Umbilical cord (tissue), 2 donors: ENCODE measurements at places on chromosomes 4 and X. TPM values are rescaled to one million over a fixed set of nuclear protein-coding genes. Genes with fewer than 3 reads are reported as not detected.

TSPAN5 gene
- total RNA-seq, result 42.6 TPM

BEX2 gene
- 14.7 TPM for total RNA-seq

DRD5 gene
- total RNA-seq, result 0.96 TPM

LUZP4 gene
- total RNA-seq, result 5.1 TPM

ITM2A gene
- total RNA-seq, result 7.7 TPM

SRPX2 gene
- total RNA-seq, result 40.0 TPM

GABRE gene
- 94.1 TPM for total RNA-seq

USP26 gene
- 3.1 TPM for total RNA-seq

PIM2 gene
- 7.9 TPM for total RNA-seq

RNF212 gene
- 9.1 TPM for total RNA-seq

TMSB15B gene
- 3.9 TPM for total RNA-seq

GRCh38 chr4:35252866-35253265 lies 991.4 kb downstream of the ARAP2 start:
- no peak for DNase-seq

DNA sequence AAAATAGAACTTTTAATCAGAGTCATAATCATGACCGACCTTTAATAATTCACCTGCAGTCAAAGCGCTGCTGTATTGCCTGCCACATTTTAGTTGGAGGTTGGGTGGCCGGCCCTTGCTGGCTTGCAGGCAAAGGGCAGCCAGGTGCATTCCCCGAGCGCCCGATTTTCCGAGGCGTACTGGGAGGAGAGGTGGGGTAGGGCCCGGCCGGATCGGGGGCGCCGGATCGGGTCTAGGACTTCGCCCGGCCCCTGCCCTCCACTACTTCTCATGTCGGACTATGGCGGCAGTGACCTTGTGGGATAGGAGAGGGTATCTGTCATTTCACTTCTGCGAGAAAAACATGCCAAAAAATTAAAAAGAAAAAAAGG lies 2.5 kb upstream of the RS1 start:
- no peak for DNase-seq

- DNase-seq, result peak; percentile 34
These were observed 1.7 kb downstream of the PHF8 start for GRCh38 chrX:54042609-54043021.

DNA sequence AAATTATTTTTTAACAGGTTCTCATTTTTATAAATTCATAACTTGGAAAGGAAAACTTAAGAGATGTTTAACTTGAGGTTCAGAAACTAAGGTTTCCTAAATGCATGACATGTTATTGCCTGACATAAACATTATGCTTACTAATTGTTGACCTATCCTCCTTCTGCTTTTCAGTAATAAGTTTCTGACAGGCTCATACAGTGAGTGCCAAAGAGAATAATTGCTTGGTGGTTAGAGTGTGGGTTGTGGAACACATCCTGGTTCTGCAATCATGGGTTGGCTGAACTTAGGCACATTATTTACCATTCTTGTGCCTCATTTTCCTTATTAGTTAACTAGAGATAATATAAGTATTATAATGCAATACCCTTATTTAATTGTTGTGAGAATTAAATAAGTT lies 56.5 kb downstream of the BMPR1B start:
- DNase-seq, result no peak

- DNase-seq, result no peak
These were observed 350.8 kb upstream of the GRIA3 start for GRCh38 chrX:122833230-122833629.

GRCh38 chr4:68712207-68712606 lies 41.8 kb upstream of the UGT2B15 start:
- no peak for DNase-seq

DNA sequence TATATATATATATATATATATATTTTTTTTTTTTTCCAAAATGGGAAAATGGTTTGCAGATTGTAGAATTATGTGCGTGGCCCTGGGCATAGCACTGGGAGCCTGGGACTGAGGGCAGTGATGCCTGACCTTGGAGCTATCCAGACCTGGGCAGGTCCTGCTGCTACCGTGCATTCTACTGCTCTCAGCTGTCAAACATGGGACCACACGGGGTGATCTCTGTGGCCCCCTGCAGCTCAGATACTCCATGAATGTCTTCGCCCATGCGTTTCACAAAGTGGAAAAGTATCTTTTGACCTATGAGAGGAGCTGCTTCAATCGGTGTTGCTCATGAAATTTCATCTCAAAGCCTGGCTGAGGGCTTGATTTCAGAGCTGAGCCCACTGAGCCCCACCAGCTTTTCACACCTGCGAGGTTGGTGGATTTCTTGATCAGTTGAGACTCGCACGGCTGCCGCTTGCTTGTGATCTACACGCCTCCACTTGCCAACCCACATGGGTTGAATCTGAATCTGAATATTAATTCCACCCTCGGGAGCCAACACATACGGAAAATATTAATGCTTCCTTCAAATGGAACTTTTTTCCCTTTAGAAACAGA lies 35.7 kb downstream of the ING2 start:
- no peak for DNase-seq

DNA sequence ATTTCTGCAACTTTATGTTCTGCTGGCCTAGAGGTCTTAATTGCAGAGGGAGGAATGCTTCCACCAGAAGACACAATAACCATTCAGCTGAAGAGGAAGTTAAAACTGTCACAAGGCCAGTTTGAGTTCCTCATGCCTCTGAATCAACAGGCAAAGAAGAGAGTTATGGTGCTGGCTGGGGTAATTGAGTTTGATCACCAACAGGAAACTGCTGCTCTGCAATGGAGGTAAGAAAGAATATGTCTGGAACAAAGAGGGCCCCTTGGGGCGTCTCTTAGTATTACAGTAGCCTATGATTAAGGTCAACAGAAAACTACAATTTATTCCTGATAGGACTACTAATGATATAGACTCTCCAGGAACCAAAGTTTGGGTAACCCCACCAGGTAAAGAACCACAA lies 744.0 kb downstream of the FSTL5 start:
- DNase-seq, result no peak

GRCh38 chr4:173573286-173573685 lies 43.3 kb upstream of the HAND2 start:
- peak; percentile 84 for DNase-seq

DNA sequence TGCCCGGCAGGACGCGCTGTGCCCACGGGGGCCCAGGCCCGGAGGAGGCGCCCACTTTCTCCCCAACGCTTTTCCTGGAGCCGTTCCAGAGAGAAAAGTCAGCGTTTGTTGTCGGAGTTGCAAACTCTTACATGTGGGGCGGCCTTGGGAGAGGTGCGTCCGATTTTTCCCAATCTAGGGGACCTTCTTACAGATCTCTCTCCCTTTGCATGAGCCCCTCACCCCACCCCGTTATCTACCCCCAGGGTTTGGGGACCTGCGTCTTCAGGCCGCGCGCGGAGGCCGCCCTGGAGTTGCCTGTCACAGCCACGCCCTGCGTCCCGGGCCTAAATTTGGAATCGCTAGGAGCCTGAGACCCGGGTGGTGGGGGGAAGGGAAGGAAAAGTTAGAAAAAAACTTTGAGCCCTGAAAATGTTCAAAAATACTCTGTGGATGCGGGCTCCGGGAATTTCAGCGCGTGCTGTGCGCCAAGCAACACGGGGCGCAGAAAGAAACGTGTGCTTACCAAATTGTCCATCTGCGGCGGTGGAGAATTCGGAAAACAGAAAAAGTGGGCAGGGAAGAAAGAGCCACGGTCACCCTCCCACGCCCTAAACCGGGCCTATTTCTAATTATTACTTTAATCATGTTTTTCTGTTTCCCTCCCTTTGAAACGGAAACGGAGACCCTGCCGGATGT lies 587 bp downstream of the CD99 start:
- peak; percentile 68 for DNase-seq

DNA sequence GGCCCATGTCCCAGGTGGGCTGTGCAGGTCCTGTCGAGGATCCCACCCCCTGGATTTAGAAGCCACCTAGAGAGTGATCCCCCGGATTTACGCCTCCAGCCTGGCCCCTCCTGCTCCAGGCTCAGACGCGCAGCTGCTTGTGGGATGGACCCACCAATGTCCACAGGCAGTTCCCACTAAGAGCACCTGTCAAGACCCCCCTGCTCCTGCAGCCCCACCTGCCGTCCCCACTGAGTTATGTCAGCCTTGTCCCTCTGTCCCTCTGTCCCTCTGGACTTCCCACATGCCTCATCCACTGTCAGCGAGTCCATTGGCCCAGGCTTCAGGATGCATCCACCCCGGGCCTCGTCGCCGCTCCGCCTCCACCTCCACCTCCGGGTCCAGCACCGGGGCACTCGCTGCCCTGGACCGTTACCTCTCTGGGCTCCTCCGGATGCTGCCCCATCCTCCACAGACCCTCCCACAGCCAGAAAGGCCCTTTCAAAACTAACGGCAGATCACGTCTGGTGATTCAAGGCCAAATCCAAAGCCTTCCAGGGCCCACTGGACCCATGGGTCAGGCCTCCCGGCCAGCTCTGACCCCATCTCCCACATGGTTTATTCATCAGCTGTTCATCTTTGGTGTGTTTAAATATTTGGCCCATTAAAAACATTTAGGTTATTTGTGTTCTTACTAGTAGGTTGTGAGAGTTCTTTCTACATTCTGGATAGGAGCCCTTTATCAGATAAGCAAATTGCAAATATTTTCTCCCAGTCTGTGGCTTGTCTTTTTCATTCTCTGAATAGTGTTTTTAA lies 28.3 kb downstream of the HTRA3 start:
- DNase-seq, result no peak

DNA sequence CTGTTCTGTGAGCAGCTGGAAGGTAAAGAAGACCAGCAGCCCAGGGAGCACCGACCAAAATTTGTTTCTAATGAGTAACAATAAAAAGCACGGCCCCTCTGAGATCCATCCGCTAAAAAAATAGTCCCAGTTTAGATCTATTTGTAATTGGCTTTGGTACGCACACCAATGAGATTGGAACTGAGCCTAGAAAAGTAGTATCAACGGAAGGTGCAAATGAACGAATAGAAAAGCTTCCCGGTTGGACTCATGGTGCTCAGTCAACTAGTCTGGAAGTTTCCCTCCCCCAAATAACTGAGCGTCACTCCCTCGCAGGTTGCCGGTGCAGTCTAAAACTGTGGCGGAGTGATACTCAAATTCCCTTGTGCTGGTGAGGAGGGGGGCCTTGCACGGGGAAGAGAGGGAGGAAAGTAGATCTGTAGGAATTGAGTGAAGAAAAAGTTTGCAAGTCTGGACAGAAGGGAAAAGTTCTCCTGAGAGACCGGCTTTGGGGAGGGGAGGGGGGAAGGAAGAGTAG lies at the start of gene COL4A5:
Gene COL4A5, plus strand, starts transcription at position 413 of the 517 bp plus-strand sequence. CDS start 288 bp downstream, outside the sequence.
- DNase-seq, result peak; percentile 75

- no peak for DNase-seq
These were observed 133.3 kb upstream of the STX18 start for GRCh38 chr4:4675051-4675581.

- no peak for DNase-seq
These were observed 14.9 kb downstream of the HNRNPD start for GRCh38 chr4:82358847-82359246.

GRCh38 chr4:742742-743311 lies 37.2 kb downstream of the PCGF3 start:
- DNase-seq, result peak; percentile 25

- DNase-seq, result no peak
These were observed 128.4 kb upstream of the AP1S2 start for GRCh38 chrX:15983034-15983433.

DNA sequence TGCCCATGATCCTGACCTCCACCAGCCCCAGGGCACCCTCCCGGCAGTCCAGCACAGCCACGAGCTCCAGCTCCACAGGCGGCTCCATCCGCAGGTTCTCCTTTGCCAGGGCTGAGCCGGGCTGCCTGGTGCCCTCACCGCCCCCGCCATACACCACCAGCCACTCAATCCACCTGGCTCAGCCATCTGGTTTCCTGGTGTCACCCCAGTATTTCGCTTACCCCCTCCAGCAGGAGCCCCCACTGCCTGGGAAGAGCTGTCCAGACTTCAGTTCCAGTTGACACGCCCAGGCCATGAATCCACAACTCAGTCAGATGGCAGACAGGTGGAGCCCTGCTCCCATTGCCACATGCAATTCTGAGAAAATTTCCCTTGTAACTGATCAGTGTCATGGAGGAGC lies 3.9 kb downstream of the SHISA3 start:
- no peak for DNase-seq

- DNase-seq, result no peak
These were observed 24.4 kb upstream of the FAM47B start for GRCh38 chrX:34918091-34918736.

DNA sequence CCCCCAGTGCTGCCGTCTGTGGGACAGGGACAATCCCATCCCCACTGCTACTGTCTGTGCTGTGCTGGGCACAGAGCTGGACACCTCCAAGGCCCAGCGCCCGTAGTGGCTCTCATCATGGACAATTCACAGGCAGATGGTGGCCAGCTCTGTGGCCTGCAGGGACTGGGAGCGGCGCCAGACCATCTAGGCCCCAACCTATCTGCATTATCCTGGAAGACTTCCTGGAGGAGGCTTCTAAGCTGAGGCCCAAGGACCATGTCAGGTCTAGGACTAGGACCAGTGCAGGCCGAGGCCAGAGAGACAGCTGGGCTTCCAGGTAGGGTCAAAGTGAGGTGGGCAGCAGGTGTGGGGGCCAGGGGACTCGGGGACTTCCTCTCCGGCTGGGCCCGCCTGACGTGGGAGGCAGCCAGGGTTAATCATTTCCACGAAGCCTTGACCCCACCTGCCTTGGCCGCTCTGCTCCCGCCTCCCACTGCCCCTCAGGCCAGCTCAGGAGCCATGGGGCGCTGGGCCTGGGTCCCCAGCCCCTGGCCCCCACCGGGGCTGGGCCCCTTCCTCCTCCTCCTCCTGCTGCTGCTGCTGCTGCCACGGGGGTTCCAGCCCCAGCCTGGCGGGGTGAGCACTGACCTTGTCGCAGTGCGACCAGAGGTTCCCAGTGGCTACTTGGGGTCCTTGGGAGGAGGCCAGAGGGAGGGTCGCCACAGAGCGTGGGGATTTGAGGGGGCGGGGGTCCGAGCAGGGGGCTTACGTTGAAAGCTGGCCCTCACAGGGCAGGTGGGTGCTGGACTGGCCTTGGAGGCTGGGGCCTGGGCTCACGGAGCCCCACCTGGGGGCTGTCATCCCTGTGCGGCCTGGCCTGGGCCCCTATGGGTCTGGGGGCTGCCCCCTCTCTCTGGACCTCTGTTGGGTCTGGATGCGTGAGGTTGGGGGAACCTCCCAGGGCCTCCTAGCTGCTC lies at the start of gene HGFAC:
Gene HGFAC, plus strand, starts transcription at position 468 of the 959 bp plus-strand sequence. Its CDS starts 34 bp downstream, at position 502.
- no peak for DNase-seq

DNA sequence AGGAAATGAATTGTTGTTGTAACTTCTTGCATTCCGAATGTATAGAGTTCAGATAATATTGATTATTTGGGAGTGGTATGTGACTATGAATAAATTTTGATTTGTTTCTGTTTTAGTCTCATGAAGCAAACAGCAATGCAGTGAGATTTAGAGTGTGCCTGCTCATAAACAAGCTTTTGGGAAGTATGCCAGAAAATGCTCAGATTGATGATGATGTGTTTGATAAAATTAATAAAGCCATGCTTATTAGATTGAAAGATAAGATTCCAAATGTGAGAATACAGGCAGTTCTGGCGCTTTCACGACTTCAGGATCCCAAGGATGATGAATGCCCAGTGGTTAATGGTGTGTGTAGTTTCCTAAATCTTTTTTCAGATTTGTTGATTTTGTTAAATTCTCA lies 2.0 kb downstream of the NCAPG start:
- DNase-seq, result no peak

DNA sequence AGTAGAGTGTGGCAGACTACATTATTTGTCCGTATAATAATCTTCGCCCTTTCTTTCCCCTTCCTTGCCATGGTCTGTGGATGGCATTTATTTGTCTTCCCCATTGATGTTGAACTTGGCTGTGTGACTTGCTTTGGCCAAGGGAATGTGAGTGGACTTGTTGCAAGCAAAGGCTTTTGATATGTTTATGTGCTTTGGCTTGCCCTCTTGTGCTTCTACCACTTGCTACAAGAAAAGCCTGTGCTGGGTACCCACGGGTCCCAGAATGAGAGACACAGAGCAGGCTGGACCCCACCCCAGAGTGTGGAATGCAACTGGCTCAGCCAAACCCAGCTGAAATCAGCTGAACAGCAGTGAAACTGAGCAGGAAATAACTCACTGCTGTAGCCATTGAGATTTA lies 63.0 kb downstream of the FAM184B start:
- DNase-seq, result no peak
